ENCODE measurements at places on chromosomes 5 and 9.

- DNase-seq: no peak
These were observed 33.6 kb upstream of the MAMDC2 start for GRCh38 chr9:70010015-70010414.

DNA sequence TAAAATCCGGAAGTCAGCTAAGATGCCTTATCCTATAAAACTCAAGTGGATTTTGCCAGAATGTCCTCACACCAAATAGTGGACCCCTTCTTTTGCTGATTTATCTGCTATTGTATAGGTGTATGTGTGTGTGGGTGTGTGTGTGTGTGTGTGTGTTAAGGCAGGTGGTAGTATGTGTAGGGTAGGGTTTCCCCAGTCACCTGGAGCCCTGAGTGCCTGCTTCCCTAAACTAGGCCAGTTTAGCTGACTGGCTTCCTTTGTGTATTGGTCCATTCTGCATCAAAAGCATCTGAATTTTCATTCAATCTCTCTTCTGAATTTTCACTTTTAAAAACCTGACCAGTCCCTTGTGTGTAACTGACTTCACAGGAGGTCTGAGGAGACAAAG is 42.2 kb upstream of the LCP2 start:
- DNase-seq: no peak

- peak; percentile 24 for DNase-seq
These were observed 57.2 kb upstream of the DHFR start for GRCh38 chr5:80711938-80712337.

DNA sequence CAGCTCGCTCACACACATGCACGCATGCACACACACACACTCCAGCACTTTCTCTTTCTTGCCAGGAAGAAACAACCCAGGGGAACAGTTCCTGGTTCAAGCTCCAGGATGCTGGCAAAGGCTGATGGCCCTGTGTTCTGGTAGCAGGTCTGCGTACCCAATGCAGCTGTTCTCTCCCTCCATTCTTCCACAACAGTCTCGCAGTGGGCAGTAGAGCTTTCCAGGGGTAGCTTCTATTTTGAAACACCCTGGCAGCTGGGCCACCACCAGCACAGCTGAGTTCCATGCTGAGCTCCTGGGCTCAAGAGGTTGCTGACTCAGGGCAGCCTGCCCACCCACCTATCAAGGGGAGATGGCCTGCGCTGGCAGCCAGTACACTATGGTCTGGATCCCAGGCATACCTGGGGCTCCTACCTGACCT is 4.7 kb downstream of the VDAC1 start:
- no peak for DNase-seq

DNA sequence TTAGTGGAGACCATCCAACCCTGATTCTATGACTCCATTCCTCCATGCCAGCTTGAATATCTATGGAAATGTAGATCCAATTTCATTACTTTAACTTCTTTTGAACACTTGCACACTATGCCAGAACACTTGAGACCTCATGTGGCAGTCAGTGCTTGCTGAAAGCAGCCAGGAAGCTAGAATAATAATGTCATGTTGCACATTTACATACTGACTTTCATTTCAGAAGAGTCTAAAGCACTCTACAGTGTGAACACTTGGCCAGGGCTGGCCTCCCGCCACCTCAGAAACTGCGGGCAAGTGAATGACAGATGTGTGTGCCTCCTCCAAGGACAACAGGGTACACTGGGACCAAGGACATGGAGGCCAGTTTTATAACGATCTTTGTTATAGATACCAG is 97.3 kb downstream of the SLF1 start:
- no peak for DNase-seq

DNA sequence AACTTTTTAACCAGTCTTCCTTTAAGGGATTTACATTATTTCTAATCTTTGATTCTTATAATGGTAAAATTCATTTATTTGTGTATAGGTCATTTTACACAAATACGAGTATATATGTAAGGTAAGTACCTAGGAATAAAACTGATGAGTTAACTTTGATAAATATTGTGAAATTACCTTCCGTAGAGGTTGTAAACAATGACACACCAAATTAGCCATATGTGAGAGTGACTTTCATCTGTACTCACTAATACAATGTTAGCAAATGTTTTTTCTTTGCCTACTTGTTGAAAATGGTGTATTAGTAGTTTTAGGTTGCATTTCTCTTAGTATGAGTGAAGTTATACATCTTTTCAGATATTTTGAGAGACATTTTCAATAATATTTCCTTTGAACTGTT is 42.6 kb upstream of the TSLP start:
- DNase-seq: no peak

DNA sequence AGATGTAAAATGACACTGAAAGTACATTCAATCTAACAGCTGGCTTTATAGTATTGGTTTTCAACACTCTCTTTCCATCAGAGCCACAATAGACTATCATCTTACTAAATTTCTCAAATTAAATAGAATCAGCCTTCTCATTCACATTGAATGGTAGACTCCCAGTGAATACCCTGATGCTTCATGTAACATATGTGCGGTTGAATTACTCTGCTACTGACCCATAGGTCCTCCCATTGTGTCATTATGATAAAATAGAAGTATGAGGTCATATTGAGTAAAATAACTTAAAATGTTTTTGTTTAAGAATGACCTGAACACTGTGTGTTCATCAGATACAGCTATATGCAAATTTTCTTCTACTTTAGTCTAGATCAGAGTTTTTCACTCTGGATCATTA is 75.9 kb upstream of the ADAMTSL1 start:
- no peak for DNase-seq

DNA sequence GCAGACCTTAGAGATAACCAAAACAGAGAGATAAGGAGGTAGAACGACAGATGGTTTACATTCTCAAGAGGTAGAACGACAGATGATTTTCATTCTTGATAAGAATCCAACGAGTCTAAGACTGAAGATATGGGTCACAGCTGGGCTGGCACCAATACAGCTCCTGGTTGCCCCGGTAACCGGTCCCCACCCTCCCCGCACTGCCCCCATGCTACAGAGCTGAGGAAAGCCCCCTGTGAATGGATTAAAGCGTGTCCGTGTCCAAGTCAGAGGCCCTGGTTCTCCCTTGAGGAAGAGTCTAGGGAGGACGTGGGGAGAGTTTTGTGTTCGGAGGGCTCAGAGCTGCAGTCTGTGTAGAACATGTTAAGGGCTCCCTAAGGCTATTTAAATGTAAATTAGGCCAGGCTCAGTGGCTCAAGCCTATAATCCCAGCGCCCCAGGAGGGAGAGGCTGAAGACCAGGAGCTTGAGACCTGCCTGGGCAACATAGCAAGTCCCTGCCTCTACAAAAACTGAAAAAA is 8.1 kb downstream of the IDNK start:
- DNase-seq: no peak

DNA sequence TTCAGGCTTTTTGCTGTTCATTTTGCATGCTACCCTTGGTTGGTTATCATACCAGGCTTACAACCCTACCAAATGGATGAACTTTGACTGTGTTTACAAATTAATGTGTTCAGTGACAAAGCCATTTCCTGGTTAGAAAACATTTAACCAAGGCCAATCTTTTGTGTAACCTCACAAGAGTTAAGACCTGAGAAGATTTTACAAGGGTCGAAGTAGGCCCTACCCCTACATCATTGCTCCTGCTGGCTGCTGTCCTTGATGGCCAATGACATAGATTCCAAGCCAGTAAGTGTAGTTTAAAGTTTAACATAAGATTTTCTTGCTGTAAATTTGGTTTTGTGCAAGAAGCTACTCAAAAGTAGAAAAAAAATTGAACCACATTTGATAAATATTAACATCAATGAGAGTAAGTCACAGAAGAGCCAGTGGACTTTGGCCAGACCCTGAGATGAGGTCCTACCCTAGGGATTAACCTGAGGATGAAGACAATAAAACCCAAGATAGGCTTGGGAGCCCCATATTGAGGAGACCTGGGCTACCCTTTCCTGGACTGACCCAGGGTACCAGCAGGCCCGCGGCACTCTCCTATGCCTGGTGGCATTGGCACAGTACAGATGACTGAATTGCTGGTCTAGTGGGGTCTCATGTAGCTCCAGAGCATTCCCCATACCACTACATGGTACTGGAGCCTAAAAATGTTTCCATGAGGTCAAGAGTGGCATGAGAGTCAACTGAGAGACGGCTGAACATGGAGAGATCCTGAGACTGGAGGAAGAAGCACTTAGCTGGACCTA is 8.3 kb downstream of the C1QTNF3 start:
- DNase-seq: no peak

DNA sequence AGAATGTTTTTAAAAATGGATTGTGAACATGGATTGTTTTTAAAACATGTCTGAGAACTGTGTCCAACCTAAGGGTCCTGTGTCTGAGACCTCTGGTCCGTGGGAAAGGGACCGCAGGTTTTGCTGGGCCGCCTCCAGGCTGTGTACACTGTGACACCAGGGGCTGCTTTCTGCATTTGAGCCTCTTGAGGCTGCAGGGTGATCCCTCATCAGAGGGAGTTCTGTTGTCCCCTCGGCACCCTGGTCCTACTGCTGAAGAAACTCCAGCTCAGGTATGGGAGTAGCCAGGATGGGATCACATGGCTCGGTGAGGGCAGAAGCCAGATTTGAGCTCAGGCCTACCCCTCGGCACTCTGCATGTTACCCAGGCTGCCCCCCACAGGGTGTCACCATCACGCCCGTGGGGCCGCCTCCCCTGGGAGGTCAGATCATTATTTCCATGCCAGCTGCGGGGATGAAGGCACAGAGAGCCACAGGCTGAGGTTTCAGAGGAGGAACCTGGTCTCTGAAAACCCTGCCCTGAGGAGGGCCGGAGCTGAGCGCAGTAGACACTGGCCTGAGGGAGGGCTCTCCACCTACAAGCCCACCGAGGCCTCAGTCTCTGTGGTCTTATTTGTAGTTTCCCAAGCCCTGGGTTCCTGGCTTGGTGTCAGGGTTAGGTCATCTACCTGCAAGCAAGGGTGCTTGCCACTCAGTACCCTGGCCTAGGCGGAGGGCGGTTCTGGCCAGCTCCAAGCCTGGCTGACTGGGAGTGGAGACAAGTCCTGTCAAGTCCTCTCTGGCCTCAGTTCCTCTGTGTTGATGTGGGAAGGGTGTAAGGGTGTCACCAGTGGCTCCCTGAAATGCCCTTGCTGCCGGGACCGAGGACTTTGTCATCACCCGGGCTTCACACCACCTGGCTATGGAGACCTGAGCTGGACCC is 2.8 kb downstream of the PRR7 start:
- no peak for DNase-seq

DNA sequence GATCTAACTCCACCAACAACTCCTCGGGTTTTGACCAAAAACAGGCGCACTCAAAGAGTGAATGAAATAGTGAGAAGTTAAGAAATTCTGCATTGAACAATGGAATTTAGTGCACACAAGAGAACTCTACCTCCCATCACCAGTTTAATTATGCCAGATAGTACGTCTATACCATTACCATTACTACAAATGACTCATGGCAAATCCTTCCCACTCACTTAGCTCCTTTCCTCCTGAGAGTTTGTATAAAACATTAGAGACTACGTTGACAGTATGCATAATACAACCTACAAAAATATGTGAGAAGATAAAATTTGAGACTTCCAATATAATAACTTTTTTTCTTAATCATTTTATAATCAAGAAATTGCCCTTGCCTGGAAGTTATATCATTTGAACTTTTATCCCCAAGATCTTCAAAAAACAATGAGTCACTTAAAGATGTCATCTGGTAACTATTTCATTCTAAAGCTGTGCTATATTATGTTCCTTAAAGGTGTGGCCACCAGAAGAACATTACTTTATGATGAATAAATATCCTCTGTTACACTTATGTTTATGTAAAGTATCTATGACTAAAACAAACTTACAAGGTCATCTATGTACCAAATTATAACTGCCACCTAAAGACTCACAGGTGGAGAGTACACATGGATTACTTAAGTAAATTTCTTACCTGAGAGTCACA is 297.9 kb upstream of the PTGER4 start:
- DNase-seq: no peak

DNA sequence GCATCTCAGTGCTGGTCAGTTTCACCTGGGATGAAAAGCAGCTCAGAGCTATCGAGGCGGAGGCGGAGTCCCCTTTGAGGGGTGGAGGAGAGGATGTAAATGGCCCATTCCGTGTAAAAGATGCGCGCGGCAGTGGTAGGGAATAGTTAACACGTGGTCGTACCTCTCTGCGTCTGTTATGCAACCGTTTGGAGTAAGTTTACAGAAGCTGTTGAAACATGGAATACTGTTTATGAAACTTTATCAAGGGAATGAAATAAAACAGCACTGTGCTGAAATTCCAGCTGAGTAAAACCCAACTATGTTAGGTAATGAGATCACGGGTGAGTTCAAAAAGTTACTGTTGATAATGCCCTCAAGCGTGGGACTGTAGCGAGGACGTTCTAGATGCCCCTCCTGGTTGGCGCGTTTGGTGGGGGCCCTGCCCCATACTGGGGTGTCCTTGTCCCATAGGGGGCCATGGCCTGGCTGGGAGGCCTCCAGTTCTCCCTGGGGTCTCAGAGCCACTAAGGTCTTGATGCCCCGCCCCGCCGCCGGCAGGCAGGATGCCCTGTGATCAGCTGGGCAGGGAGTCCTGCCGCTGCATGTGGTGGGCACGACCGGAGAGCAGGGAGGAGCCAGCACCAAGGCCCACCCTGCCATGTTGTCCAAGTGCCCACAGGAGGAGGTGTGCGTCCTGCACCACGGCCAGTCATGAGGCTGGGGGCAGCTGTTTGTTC is 90.9 kb downstream of the COL5A1 start:
- DNase-seq: no peak

GRCh38 chr5:38527475-38527874 is 29.0 kb downstream of the LIFR start:
- no peak for DNase-seq

DNA sequence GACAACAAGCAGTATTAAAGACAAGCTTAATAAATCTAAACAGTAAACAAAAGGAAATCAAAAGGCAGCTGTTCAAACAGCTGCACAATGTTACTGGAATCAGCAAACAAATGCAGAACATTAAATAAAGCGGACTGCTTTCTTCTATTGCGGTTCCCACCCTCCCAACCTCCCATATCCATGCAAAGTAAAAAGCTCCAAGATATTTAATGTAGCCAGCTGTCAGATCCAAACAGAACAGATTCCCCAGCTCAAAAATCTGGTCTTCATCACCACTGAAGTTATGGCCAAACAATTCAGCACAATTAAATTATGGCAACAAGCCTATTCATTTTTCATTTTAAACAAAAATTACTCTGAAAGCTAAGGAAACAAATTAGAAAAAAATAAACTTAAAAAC is 75.9 kb downstream of the SLC38A9 start:
- DNase-seq: no peak

DNA sequence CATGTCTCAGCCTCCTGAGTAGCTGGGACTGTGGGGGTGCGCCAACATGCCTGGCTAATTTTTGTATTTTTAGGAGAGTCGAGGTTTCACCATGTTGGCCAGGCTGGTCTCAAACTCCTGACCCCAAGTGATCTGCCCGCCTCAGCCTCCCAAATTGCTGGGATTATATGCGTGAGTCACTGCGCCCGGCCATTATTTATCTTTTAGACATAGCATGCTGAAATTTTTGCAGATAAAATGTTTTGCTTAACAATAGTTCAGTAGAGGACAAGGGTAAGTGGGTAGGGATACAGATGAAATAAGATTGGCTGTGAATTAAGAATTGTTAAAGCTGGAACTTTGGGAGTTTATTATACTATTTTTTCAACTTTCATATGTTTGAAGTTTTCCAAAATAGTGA is 150.8 kb upstream of the GRHPR start:
- DNase-seq: no peak

Data from activated CD4-positive, alpha-beta memory T cell treated with anti-CD3 and anti-CD28 coated beads for 36 hours (primary cell).